ENCODE measurements at places on chromosomes 3 and 15.

DNA sequence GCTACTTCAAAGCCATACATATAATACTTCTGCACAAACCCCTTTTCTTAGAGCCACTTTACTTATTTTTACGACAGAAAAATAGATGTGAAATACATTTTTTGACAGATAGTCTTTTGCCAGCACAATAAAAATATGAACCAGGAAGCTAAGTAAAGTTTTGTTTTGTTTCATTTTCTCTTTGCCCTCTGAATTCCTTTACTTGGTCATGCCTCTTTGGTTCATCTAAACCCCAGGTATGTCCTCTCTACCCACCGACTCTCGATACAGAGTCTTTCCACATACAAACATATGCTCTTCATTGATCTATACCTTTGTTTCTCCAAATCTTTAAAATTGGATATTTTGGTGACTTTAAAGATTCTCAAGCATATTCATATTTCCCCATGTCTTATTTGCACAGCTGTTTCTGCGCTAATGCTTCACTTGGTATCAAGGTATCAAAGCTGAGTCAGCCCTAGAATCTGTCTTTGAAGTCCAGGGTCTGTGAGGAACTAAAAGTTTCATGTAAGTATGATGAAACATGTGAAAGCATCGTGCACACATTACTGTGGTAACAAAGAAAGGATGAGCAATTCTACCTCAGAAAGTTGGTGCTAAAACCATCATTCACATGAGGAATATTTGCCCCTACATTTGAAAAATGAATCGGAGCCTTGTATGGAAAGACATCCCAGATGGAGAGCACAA is 845.4 kb downstream of the NAALADL2 start:
- DNase-seq: no peak

DNA sequence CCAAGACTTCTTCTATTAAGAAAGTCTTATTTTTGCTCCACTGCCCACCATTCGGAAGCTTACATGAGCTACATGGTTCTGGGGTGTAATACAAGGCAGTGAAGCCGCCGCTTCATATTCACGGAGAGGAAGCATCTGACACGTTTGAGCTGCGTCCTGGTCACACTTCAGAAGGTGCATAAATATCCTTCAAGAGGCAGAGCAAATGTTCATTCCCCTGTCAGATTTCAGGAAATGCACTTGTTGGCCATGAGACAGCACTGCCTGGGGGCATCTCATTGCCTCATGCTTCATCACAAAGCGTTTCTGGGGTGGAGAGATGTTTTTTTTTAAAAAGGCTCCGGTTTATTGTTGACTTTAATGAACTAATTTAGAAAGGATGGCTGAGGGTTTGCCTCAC is 119.9 kb downstream of the CADPS start:
- no peak for DNase-seq

DNA sequence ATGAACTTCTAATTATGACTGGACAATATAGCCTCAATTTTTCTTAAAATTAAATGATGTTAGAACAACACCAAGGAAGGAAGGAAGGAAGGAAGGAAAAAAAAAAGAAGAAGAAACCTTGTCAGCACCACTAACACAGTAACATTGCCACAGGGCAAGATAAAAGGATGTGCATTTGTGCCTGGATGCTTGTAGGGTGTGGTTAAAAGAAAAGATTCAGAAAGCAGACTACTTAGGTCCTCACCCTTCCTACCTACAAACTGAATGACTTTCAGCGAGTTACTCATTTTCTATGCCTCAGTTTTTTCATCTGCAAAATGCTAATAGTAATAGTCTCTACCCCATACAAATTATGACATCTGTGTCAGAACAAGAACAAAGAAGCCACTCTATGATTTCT is 778.3 kb downstream of the MCTP2 start:
- no peak for DNase-seq

GRCh38 chr3:58861551-58861950 is 188.3 kb downstream of the CFAP20DC start:
- DNase-seq: no peak

GRCh38 chr3:180457225-180457624 is 144.7 kb upstream of the TTC14 start:
- no peak for DNase-seq

- DNase-seq: no peak
Observed at GRCh38 chr3:63405882-63406281, 127.8 kb downstream of the SYNPR start.

GRCh38 chr3:12702501-12702900 is 38.6 kb upstream of the RAF1 start:
- no peak for DNase-seq

- DNase-seq: no peak
Observed at GRCh38 chr3:133016838-133017309, 21.3 kb upstream of the TMEM108 start.

DNA sequence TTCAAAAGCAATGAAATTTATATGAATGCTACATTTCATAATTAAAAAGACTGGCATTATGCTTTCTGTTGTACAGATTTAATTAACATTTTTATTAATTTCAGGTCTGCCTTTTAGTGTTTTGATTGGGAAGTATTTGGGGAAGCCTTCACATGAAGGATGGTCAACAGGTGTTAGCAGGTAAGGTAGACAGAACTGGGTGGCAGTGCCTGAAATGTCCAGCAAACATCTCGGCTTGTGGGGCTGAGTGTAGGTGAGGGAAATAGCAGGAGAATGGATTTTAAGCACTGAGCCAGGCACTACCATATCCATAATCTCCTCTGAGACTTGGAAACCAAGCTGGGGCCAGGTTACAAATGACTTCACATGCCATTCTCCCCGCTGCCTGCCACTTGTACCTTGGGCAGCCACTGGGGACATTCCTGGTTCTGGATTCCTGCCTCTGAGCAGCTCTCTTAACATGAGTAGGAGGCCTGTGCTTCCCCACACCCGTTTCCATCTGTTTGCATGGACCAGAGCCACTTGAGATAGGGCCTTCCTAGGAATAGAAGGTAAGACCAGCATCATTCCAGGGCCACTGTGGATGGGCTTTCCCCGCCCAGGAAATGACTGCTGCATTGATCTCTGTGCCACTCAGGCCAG is 125.9 kb upstream of the HES1 start:
- DNase-seq: no peak

DNA sequence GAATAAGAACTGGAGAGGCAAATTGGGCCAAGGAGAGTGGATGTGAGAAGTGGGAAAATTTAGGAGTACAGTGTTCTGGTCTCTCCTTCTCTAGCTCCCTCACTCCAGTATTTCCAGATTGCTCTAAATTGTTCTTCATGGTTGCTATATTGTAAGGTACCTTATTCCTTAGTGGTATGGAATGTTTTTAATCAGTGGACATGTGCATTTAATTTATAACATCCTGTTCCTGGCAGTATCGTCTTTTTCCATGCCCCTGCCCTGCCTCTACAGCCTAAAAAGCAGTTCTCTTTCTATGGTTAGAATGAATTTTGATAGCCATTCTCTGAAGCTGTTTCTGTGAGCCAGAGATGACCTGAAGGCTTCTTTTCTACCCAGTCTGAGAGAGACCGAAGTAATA is 180.5 kb downstream of the TCF12 start:
- DNase-seq: no peak

DNA sequence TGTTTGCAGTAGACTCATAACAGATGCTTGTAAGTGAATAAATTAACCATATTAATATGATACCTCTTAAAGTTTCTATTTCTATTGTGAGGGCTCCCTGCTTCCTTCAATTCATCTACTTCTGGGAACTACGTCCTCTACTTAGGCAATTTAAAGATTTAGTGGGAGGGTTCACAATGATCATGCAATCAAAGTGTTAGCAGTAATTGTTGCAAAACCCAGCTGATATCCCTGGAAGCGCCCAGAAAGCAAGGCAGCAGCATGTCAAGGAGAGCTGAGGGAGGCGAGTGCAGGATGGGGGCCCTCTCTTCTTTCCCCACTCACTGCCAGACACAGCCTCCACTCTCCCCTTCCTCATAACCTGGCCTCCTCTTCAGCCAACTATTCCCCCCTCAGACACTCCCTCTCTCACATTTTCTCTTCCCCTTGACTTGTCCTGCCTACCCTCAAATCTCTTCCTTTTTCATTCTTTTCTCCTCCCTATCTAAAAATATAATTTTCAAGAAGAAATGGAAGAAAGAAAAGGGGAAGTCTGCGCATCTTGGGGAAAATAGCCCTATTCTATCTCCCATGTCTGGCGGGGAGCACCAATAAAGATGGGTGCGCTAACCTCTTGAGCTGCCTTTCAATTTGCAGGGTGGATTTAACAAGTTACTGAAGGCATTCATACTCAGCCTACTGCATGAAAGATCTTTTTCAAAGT is 6.6 kb downstream of the TMEM212 start:
- DNase-seq: no peak

DNA sequence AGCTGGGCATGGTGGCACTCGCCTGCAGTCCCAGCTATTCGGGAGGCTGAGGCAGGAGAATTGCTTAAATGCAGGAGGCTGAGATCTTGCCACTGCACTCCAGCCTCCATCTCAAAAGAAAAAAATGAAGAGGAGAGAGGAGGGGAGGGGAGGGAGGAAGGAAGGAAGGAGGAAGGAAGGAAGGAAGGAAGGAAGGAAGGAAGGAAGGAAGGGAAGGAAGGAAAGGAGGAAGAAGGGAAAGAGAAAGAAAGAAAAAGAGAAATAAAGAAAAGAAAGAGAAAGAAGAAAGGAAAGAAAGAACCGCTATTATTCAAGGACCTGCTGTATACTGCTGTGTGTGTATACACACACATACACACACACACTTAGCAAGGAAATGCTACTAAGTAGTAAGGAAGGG is 35.6 kb upstream of the DYNC1LI1 start:
- no peak for DNase-seq

GRCh38 chr3:72481542-72481941 is 366.7 kb downstream of the SHQ1 start:
- DNase-seq: no peak

- DNase-seq: no peak
Observed at GRCh38 chr3:9168241-9168741, 81.2 kb downstream of the SRGAP3 start.

- DNase-seq: no peak
Observed at GRCh38 chr3:128884992-128885391, 5.6 kb downstream of the ACAD9 start.
